ENCODE measurements at places on chromosomes 2 and 18. TPM values are rescaled to one million over a fixed set of nuclear protein-coding genes. Genes with fewer than 3 reads are reported as not detected.

The KDSR gene
- 4.8 TPM for polyA plus RNA-seq

The RETREG2 gene
- polyA plus RNA-seq = 31.6 TPM

The LYG2 gene
- polyA plus RNA-seq = not detected

The SOX11 gene
- 0.04 TPM for polyA plus RNA-seq

DNA sequence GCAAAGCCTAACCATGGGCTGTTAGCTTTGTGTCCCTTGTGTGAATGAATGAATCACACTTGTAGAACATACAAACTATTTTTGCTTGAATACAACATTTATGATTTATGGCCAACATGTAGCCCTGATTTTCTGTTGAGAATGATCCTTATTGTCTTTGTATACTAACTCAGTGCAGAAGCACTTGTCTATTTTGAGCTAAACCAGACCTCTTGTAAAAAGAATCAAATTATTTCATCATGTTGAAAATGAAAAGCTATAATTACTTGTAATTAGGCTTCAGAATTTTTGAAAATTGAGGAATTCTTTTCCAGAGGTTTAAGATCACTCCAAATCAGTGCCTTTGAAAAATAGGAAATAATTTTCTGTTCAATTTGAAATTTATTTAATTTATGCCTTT is 85.9 kb downstream of the ZNF407 start:
- H3K27me3 ChIP-seq = no peaks in the 10 kb centered on the region
- H3K4me3 ChIP-seq = no peak overlapping the region
- no peak overlapping the region for H3K27ac ChIP-seq

GRCh38 chr18:41933778-41934177 is 21.3 kb upstream of the PIK3C3 start:
- no peak for DNase-seq
- no peaks in the 10 kb centered on the region for H3K36me3 ChIP-seq
- no peaks in the 10 kb centered on the region for H3K4me1 ChIP-seq
- no peak overlapping the region for H3K27ac ChIP-seq
- H3K27me3 ChIP-seq = peaks cover 3% of the 10 kb centered on the region
- H3K4me3 ChIP-seq = no peak overlapping the region

- no peak overlapping the region for H3K27ac ChIP-seq
- H3K27me3 ChIP-seq = no peaks in the 10 kb centered on the region
- H3K4me3 ChIP-seq = no peak overlapping the region
- no peaks in the 10 kb centered on the region for H3K4me1 ChIP-seq
- H3K36me3 ChIP-seq = no peaks in the 10 kb centered on the region
Observed at GRCh38 chr2:114457956-114458355, 15.5 kb downstream of the DPP10 start.

GRCh38 chr2:10475221-10475722 is 27.1 kb upstream of the ODC1 start:
- no peak overlapping the region for H3K4me3 ChIP-seq
- no peaks in the 10 kb centered on the region for H3K27me3 ChIP-seq
- H3K36me3 ChIP-seq = no peaks in the 10 kb centered on the region

GRCh38 chr18:23188068-23188760 is 52.9 kb downstream of the CABLES1 start:
- H3K27ac ChIP-seq = no peak overlapping the region
- no peaks in the 10 kb centered on the region for H3K36me3 ChIP-seq
- no peaks in the 10 kb centered on the region for H3K4me1 ChIP-seq
- no peak for DNase-seq
- H3K4me3 ChIP-seq = no peak overlapping the region

DNA sequence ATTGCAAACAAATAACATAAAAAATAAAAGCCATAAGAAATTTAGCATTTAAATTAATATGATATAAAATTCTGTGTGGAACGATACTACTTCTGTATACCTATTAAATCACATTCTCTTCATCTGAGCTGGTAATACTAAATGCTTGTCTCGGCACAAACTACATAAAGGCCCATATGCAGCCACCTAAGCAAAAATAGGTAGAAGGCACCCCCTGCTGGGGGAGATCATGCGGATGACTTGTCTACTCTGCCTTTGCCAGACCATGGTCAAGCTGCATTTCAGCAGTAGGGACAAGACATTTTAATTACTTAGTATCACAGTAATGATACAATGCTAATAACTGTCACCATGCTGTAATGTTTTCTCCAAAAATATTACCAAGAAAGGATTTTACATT is 108.0 kb downstream of the CDH19 start:
- no peaks in the 10 kb centered on the region for H3K27me3 ChIP-seq
- no peaks in the 10 kb centered on the region for H3K36me3 ChIP-seq
- no peak overlapping the region for H3K27ac ChIP-seq
- H3K4me1 ChIP-seq = no peaks in the 10 kb centered on the region

- H3K27ac ChIP-seq = no peak overlapping the region
- no peak overlapping the region for H3K4me3 ChIP-seq
- H3K36me3 ChIP-seq = no peaks in the 10 kb centered on the region
- no peak for DNase-seq
- no peaks in the 10 kb centered on the region for H3K4me1 ChIP-seq
- no peaks in the 10 kb centered on the region for H3K27me3 ChIP-seq
Observed at GRCh38 chr2:200165687-200166086, 140.8 kb upstream of the SPATS2L start.

DNA sequence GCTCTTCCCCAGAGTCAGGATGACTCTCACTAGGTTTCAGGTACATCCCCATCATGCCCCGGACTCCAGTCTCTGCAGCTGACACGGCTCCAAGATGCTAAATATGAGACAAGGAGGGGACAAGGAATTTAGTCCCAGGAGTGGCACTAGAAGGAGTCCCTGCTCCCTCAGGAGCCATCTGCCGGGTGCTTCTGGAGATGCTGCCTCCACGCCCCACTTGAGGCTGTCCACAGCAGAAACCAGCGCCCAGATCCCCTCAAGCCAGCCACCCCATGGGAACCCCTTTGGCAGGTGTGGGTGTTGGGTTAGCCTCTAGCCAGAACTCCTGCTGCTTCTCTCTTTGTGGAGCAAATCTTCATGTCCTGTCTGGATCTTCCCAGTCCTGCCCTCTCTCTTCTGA is 40.3 kb downstream of the BCL11A start:
- H3K4me3 ChIP-seq = no peak overlapping the region
- no peak overlapping the region for H3K27ac ChIP-seq
- no peaks in the 10 kb centered on the region for H3K36me3 ChIP-seq

GRCh38 chr2:9497017-9497416 is 22.7 kb downstream of the IAH1 start:
- no peaks in the 10 kb centered on the region for H3K4me1 ChIP-seq
- H3K36me3 ChIP-seq = no peaks in the 10 kb centered on the region
- no peak overlapping the region for H3K4me3 ChIP-seq

- no peak for DNase-seq
- H3K36me3 ChIP-seq = no peaks in the 10 kb centered on the region
- no peaks in the 10 kb centered on the region for H3K4me1 ChIP-seq
- no peaks in the 10 kb centered on the region for H3K27me3 ChIP-seq
- no peak overlapping the region for H3K4me3 ChIP-seq
- no peak overlapping the region for H3K27ac ChIP-seq
Observed at GRCh38 chr2:88807237-88807962, 115.9 kb downstream of the RPIA start.

- H3K27ac ChIP-seq = no peak overlapping the region
- DNase-seq = peak; percentile 46
- peak overlapping the region; percentile 20 for H3K4me3 ChIP-seq
- H3K36me3 ChIP-seq = no peaks in the 10 kb centered on the region
- no peaks in the 10 kb centered on the region for H3K27me3 ChIP-seq
- H3K4me1 ChIP-seq = peaks cover 5% of the 10 kb centered on the region
Observed at GRCh38 chr2:118774458-118775133, 72.9 kb downstream of the EN1 start.

DNA sequence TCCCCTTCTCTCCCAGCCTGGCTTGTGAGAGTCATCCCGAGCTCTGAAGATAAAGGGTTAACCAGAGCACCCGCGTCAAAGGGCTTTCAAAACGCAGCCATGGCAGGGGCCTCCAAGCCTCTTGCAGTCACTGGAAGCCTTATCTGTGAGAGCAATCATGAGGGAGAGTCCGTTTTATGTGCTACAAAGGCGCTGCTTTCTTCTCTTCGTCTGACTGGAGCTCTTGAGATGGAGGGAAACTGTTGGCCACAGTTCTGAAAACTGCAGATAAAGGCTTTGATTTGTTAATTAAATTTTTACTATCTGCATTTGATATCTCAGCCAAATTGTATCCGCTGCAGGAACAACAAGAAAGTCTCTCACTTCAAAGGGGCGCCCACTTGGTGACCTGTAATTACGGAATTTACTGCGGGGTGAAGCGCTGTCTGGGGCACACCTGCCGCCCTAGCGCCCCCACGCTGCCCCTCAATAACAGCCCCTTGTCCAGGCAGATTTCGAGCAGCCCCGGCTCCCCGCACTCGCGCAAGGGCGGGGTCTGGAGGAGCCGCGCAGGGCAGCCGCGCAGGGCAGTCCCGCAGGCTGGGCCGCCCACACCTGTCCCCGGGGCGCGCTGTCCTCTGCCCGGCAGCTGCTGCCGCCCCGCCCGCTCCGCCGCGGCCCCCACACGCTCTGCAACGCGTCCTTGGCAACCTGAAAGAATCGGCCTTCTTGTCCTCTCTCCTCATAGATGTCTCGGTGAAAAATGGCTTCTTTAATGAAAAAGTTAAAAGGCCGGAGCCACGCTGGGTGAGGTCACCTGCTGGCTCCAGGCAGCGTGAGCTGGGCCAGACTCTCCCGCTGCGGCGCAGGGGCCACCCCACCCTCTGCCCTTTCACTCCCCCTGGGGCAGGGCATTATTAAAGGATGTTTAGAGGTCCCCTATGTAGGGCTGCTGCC is 217.9 kb downstream of the VAPA start:
- H3K27me3 ChIP-seq = no peaks in the 10 kb centered on the region
- H3K4me3 ChIP-seq = peak overlapping the region; percentile 1
- H3K4me1 ChIP-seq = no peaks in the 10 kb centered on the region
- H3K36me3 ChIP-seq = no peaks in the 10 kb centered on the region
- DNase-seq = peak; percentile 76

- no peaks in the 10 kb centered on the region for H3K36me3 ChIP-seq
- H3K4me3 ChIP-seq = no peak overlapping the region
- no peaks in the 10 kb centered on the region for H3K27me3 ChIP-seq
- DNase-seq = no peak
Observed at GRCh38 chr2:182952741-182953450, 85.4 kb downstream of the NCKAP1 start.
